Hematopoietic multipotent progenitor cell treated with erythropoietin and hydrocortisone succinate and interleukin-3 and kit ligand, for 4 days (in vitro differentiated cells): ENCODE measurements at places on chromosomes 3 and 15.

- DNase-seq: no peak
These were observed 95.3 kb upstream of the SLC2A2 start for GRCh38 chr3:171121801-171122200.

DNA sequence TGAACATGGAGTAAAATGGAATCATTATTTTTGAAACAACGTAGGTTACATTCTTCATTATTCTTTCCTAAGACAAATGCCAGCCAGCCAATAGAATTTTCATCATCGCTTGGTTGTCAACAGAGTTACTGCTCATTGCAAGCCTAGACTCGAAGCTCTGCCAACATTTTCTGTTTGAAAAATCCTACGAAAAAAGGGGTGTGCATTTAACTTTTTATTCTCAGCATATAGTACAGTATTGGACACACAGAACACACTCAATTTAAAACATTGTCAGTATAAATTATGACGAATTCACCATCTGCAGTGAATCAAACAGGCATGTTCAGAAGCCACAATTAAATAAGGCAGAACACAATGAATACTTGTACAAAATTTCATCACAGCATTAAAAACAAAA, 232.1 kb downstream of the NR1D2 start:
- no peak for DNase-seq

DNA sequence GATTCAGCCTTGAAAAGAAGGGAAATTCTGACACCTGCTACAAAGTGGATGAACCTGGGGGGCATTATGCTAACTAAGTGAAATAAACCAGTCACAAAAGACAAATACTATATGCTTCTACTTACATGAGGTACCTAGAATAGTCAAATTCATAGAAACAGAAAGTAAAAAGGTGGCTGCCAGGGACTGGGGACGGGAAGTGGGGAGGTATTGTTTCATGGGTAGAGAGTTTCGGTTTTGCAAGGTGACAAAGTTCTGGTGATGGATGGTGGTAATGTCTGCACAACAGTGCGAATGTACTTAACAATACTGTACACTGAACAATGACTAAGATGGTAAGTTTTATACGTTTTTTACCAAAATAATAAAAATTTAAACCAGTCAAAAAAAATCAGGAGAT, 4.8 kb downstream of the IDH2 start:
- peak; percentile 48 for DNase-seq

GRCh38 chr3:22928216-22929110, 274.7 kb upstream of the UBE2E2 start:
- no peak for DNase-seq

- no peak for DNase-seq
These were observed 56.6 kb upstream of the CHST2 start for GRCh38 chr3:143063018-143063417.

- no peak for DNase-seq
These were observed 42.2 kb downstream of the CHDH start for GRCh38 chr3:53803816-53804695.

GRCh38 chr3:182258538-182259177, 534.6 kb upstream of the ATP11B start:
- peak; percentile 59 for DNase-seq

GRCh38 chr3:155747286-155747945, 2.5 kb upstream of the PLCH1 start:
- no peak for DNase-seq

GRCh38 chr3:49358884-49359225, 702 bp upstream of the GPX1 start:
- DNase-seq: no peak

GRCh38 chr15:71784719-71785118, 25.6 kb upstream of the NR2E3 start:
- peak; percentile 30 for DNase-seq

DNA sequence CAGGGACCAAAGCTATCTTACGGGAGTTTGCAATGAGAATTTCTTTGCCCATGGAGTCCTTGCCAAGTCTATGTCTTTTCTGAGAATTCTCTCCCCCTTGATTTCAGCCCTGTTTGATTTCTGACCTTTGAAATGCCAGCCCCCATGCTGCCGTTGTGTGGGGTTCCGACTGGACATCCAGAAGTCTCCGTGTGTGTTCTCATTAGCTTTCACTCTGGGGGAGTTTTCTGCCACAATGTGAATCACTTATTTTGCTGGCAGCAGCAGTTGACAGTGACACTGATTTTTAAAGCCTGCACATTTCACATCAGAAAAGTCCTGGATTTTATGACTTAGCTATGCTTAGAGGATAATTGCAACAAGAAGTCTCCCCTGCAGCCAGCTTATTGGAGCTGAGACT, 98.4 kb upstream of the CTDSPL start:
- DNase-seq: no peak

- peak; percentile 88 for DNase-seq
These were observed 63.9 kb downstream of the TMCC1 start for GRCh38 chr3:129829640-129830039.

GRCh38 chr15:99450896-99451358, 114.9 kb upstream of the MEF2A start:
- peak; percentile 70 for DNase-seq

GRCh38 chr3:195170496-195170895, 100.5 kb downstream of the XXYLT1 start:
- DNase-seq: no peak

DNA sequence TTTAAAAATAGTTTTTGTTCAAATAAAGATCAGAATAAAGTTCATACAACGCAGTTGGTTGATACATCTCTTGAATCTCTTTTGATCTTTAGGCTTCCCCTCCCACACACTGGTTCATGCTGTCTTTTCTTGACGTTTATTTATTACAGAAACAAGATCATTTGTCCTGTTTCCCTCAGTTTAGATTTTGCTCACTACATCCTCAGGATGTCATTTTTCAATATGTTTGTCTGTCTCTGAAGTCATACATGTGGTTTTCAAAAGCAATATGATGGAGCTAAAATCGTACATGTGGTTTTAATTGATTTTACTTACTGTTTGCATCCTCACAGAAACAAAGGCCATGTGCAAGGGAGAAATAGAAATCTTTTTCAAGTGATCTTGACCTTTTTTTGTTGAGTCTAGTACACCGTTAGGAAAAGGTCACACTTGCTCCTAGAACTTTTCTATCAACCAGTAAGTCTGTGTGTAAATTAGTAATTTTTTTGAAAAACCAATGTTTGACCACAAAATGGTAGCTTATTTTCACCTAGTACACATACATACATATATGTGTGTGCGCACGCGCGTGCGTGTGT, 63.7 kb upstream of the SENP5 start:
- DNase-seq: no peak

GRCh38 chr15:29312387-29312786, 42.8 kb upstream of the NSMCE3 start:
- DNase-seq: no peak

DNA sequence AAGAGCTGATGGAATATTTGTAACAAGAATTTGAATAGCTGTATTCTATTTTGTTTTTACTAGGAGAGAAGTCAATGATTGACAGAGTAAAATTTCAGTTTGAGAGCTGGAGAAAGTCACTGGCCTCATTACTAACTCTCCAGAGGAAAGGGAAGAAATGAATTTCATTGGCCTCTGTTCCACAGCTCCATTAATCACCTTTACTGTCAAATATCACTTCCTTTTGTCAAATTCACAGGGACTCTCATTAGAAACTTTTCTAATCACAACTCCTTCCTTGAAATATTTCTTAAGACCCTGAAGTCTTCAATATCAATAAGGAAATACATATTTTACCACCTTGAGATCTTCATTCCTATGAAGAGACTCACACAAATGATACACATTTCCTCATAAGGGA, 379.9 kb upstream of the RASGRP1 start:
- no peak for DNase-seq

DNA sequence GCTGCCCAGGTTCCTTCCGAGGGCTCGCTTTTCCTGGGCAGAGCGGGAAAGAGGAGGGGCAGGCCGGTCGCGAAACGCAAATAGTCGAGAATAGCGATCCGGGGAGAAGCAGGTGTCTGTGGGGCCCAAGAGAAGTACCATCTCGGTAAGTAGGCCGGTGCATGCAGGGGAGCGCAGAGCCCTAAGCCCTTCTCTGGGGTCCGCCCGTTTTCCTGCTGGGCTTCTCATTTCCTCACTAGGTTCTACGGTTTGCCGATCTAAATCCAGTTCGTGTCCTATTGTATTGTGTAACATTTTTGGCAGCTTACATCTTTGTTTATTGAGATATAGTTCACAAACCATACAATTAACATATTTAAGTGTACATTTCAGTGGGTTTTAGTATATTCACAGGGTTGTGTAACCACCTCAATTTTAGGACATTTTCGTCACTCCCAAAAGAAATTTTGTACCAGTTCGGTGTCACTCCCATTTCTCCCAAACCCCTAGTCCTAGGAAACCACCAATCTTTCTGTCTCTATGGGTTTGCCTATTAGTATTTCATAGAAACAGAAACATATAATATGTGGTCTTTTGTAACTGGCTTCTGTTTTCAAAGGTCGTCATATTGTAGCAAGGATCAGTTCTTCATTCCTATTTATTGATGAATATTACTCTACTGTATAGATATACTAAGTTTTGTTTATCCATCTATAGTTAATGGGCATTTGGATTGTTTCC, 6.8 kb upstream of the TRIM69 start:
- peak; percentile 47 for DNase-seq

GRCh38 chr15:38128341-38128781, 124.3 kb upstream of the SPRED1 start:
- peak; percentile 57 for DNase-seq

DNA sequence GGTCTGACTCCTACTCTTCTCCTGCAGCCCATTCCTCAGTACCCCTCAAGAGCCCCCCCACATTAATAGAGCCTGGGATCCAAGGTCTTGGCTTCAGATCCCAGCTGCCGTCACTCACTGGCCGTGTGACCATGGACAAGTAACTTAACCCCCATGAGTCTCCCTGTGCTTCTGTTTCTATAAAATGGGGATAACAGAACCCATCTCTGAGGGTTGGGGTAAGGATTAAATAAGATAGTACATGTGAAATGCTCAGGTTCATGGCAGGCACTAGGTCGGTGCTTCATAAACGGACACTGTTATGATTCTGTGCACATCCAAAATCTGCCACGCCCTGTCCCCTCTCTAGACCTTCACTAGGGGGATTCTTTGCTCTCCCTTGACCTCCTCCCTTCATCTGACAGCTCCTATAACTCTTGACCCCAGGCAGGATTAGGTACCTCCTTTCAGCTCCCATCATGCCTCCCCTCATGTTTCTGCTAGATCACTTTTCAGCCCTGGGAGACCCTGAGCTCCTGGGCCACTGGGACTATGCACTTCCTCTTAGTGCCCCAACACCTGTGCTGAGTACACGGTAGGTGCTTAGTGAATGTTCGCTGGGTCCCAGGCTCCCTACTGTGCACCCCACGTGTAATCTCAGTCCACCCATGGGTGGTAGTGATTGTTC, 1.5 kb downstream of the CAND2 start:
- no peak for DNase-seq

DNA sequence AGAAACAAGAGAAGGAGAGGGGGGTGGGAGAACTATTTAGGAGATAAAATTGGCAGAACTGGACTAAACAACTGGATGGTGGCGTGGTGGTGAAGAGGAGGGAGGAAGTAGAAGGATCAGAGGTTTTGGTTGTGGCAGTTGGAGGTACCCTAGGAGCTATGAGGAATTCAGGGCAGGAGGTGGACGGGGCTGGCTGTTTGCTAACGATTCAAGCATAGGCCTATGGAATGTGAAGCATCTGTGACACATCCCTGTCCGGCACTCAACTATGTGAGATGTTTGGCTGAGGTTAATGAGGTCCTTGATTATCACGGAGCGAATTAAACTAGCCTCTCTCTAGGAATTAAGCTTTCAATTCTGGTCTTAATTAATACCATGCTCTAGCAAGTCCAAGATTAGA, 13.5 kb downstream of the TARS3 start:
- DNase-seq: no peak

DNA sequence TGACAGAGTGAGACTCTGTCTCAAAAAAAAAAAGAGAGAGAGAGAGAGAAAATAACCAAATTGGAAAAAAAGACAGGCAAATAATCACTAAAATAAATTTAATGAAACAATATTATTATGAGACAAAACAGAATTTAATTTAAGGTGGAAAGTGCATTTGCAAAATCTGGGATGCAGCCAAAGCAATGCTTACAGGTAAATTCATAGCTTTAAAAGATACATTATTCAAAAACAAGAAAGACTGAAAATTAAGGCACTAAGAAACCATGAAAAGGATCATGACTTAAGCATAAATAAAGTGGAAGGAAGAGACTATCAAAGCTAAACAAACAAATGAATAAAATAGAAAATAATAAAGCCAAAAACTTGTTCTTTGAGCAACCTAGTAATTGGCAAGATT, 37.7 kb downstream of the GRIP2 start:
- DNase-seq: no peak

DNA sequence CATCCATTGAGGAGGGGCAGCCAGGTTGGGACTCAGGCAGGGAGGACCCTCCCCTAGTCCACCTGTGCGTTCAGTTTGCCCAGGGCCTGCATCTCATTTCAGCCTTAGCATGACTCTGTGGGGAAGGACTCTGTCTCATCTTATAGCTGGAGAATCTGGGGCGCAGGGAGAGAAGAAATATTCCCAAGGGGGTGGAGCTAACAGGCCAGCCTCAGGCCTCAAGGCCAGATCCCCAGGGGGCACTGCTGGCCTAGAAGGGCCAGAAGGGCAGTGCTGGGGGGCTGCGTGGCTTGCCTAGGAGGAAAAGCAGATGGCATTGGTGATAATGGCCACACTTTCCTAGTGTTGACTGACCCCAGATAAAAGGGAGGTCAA, 10.9 kb downstream of the AMOTL2 start:
- DNase-seq: no peak

GRCh38 chr15:40248006-40248783, 9.3 kb downstream of the PAK6 start:
- DNase-seq: no peak

DNA sequence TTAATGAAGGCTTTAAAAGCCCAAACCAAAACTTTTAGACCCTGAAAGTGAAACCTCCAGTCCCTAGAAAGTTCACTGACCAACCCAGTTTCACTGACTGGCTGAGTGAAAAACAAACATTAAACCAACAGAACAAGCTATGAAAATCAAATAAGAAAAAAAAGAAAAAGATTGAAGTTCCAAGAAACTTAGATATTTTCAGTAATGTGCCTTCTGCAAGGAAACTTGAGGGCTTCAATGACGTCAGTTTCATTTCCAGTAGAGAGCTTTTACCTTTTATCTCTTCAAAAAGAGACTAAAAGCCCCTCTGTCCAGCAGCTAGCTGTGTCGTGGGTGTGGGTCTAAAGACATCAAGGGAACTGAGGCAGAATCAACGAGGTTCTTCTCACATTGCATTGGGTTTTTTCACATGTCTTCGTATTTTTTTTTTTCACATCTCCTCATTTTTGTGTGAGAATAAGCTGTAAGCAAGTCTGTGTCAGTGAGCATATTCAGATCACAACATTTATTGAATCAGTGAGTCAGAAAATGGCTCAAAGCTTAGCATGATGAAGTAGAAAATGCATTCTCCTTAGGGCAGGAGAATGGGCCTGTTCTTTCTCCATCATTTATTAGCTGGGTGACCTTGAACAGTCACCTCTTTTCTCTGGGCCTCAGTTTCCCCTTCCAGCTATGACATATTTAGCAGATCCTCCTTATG, 54.8 kb upstream of the BCL6 start:
- no peak for DNase-seq
